Stimulated activated CD8-positive, alpha-beta memory T cell treated with anti-CD3 and anti-CD28 coated beads, Interleukin-4, amount 100 ng/mL, for 1 hour (primary cell): ENCODE measurements at places on chromosomes 2 and 18.

DNA sequence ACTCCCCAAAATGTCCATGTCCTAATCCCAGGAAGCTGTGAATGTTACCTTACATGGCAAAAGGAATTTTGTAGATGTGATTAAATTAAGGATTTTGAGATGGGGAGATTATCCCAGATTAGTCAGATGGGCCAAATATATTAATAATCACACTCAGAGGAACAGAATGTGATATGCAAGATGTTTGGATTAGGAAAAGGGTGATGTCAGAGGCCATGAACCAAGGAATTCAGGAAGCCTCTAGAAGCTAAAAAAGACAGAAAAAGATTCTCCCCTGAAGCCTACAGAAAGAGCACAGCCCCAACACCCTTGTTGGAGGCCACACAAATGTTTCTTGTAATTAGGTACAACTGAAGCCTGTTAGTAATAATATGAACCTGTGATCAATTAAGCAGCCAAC is 13.1 kb downstream of the TMEM131 start:
- DNase-seq = no peak

DNA sequence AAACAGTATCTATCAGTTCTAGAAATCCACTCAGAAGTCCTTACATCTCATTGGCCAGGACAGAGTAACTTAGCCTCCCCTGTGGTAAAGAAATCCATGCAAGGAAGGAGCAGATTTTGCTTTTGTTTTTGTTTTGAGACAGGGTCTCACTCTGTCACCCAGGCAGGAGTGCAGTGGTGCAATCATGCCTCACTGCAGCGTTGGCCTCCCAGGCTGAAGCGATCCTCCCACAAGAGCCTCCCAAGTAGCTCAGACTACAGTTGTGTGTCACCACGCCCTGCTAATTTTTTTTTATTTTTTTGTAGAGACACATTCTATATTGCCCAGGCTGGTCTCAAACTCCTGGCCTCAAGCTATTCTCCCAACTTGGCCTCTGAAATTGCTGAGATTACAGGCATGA is 185.1 kb downstream of the NRP2 start:
- DNase-seq = no peak

- no peak for DNase-seq
These were observed 1.3 kb downstream of the TWIST2 start for GRCh38 chr2:238848976-238849853.

DNA sequence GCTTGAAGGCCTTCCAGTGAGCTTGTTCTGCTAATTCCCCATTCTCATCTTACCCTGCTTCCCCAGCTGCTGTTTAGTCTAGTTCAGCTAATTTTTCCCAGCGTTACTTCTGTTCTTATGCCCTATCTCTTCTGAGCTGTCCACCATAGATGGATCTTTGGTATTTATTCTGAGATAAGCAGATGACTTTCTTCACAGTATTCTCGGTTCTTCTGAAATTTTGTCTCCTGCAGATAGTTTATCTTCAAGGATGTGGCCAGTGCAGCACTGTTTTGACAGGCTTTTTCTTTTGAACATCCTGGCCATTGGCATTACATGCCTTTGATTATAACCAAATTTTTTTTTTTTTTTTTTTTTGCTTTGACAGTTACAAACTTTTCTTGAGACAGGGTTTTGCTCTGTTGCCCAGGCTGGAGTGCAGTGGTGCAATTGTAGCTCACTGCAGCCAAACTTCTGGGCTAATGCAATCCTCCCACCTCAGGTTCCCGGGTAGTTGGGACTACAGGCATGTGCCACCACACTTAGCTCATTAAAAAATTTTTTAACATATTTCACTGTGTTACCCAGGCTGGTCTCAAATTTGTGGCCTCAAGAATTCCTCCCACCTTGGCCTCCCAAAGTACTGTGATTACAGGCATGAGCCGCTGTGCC is 134.2 kb downstream of the WDSUB1 start:
- DNase-seq = no peak

- DNase-seq = no peak
These were observed 491.0 kb upstream of the NXPH2 start for GRCh38 chr2:139271149-139271548.

GRCh38 chr2:38465789-38466127 is 88.7 kb upstream of the ATL2 start:
- DNase-seq = no peak

DNA sequence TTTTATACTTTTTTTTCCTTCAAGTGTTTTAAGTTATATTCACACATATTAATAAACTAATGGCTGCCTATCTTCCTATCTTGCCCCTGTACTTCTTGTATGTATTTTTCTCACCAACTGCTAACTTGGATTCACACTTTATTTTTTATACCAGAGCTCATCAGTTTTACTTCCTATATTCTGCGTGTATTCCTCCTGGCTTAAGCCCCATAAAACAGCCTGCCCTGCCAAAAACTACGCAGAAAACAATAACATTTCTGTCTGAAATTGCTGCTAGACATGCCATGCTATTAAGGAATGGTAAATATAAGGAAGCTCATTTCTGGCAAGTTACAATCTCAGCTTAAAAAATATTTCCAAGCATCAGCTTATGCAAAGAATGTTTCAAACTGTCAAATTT is 172.3 kb downstream of the UBE2E3 start:
- DNase-seq = no peak
